Transverse colon (tissue), 4 donors: ENCODE measurements at places on chromosomes 11 and 22. TPM values are rescaled to one million over a fixed set of nuclear protein-coding genes. Genes with fewer than 3 reads are reported as not detected.

DNA sequence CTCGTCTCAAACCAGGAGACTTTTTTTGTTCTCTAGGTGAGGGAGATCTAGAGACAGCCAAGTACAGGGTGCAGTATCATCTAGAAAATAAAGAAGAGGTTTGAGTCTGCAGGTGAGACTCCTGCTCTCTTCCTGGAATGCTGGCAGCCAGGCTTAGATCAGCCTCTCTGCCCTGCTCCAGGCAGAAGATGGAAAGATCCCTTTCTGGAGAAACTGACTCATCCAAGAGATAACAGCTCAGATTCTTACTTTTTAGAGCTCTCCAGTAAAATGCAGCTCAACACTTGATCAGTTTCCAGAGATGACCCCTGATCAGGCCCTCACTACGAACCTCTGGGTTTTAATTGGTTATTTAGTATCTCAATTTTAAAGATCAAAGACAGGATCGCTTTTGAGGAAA, 44.6 kb upstream of the EHF start:
- no peak for DNase-seq

DNA sequence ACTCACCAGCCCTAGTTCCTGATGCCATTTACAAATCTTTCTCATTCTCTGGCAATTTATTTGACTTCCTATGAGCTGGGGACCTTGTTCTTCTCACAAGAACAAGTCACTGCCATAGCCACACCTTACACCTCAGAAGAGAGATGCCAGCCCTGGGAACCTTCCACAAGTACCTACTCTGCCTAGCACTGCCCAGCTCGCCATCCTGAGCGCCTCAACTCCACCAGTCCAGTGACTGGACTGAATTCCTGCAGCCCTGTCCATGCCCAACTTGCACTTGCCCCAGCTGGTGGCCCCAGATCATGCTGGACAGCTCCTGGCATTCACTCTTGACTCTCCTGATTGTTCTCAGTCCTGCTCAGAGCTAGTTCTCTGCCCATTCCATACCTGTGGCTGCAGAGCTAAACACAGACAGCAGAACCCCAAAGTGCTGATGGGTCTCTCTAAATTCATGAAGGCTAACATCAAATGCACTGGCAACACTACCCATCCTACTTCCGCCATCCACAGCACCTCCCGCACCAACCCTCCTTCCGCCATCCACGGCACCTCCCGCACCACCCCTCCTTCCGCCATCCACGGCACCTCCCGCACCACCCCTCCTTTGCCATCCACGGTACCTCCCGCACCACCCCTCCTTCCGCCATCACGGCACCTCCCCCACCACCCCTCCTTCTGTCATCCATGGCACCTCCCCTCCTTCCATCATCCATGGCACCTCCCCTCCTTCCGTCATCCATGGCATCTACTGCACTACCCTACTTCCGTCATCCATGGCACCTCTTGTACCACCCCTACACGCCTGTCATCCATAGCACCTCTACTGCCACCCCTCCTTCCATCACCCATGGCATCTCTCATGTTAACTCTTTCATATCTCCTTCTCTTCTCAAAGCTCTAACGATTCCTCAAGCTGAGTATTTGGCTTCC, 23.6 kb upstream of the SLC25A1 start:
- no peak for DNase-seq

DNA sequence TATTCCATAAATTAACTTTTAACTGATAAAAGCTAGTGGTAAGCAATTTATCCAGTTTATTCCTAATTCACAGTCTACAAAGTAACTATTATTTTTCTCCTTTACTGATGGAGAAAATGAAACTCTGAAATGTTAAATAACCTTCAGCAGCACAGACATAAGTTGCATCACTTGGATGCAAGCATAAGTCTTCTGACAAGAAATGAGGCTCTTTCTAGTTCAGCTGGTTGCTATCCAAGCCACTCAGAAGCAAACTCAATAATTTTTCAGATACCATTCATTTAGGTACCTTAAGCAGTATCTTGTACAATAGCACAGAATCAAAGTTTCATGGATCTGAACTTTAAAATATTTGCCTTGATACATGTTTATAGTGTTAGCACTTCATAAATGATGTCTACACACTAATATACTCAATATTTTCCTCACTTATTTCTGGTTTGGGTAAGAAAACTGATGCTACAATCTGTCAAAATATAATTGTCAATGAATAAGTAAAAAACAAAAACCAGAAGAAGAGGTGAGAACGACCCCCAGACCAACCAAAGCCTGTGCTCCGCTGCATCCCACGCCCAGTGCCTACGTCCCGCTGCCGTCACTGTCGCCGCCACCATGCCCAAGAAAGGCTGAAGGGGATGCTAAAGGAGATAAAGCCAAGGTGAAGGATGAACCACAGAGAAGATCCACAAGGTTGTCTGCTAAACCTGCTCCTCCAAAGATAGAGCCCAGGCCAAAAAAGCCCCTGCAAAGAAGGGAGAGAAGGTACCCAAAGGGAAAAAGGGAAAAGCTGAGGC, 18.1 kb downstream of the FAM168A start:
- DNase-seq, result no peak

- no peak for DNase-seq
These were observed 39.1 kb downstream of the MED15 start for GRCh38 chr22:20546541-20546950.

DNA sequence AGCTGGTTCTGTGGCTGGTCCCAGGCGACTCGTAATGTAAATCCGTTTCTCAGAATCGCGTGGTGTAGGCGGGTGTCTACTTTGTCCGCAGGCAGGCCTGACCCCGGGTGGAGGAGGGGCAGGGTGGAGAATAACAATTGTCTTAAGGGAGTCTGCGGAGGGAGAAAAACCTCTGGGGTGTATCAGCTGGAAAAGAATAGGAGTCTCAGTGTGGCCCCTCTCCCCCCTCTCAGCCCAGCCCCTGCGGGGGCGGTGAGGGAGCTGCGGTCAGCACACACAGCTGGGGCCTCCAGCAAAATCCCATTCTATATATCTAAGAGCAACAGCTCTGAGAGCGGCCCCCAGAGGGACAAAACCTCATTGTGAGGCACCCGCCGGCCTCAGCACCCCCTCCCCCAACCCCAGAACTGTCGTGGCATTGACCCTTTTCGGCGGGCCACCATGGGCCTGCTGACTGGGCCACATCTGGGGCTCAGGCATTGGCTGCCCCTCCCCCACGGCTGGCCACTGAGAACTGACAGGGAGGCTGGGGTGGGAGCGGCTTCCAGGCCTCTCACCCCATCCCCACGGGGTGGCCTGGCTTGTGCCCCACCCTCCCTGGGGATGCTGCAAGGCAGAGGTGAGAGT, 2.7 kb upstream of the MYRF start:
- DNase-seq, result no peak

Gene GLB1L2
- total RNA-seq, result 26.2 TPM

- no peak for DNase-seq
These were observed 7.1 kb downstream of the PLAAT4 start for GRCh38 chr11:63543711-63544110.

Gene USP2
- 23.6 TPM for total RNA-seq

- no peak for DNase-seq
These were observed 11.3 kb upstream of the TSGA10IP start for GRCh38 chr11:65934014-65934413.

DNA sequence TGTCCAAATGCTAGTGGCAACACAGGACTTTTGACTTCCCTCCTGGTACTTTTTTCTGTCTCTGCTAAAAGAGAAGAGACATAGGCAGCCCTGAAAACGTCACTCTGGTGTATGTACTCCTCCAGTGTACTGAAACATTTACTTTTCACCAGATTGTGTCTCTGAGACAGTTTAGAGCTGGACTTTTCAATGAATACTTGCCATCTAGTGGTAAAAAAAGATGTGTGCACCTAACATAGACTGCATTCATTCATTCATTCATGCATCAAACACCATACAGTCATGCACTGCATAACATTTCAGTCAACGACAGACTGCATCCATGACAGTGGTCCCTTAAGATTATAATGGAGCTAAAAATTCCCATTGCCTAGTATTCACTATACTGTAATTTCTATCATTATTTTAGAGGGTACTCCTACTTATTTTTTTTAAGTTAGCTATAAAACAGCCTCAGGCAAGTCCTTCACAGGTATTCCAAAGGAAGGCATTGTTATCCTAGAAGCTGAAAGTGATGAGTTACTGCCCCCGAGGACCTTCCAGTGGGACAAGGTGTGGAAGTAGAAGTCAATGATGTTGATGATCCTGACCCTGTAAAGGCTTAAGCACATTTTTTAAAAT, 186.2 kb downstream of the SPON1 start:
- no peak for DNase-seq
